Brain (organoid and tissue), 16 donors: ENCODE measurements at places on chromosomes 3 and 15. TPM values are rescaled to one million over a fixed set of nuclear protein-coding genes. Genes with fewer than 3 reads are reported as not detected.

Gene CPLX3
- 2.1 TPM for polyA plus RNA-seq

Gene MYZAP
- polyA plus RNA-seq = 0.51 TPM

Gene RFT1
- 9.1 TPM for polyA plus RNA-seq

Gene ADAMTS17
- 7.1 TPM for polyA plus RNA-seq

Gene EPHB1
- polyA plus RNA-seq = 3.4 TPM

Gene GOLGA8R
- polyA plus RNA-seq = not detected

Gene LTK
- 2.4 TPM for polyA plus RNA-seq

Gene ALDH1L1
- 25.0 TPM for polyA plus RNA-seq

Gene CCDC33
- polyA plus RNA-seq = 0.46 TPM

Gene SLC28A1
- not detected for polyA plus RNA-seq

Gene SNTN
- polyA plus RNA-seq = not detected

Gene CCR8
- not detected for polyA plus RNA-seq

Gene CKMT1B
- polyA plus RNA-seq = 43.7 TPM

Gene ECE2
- polyA plus RNA-seq = 9.5 TPM

Gene LIPH
- not detected for polyA plus RNA-seq

Gene NRG4
- 0.78 TPM for polyA plus RNA-seq

Gene ENTPD3
- 2.6 TPM for polyA plus RNA-seq

Gene SFMBT1
- polyA plus RNA-seq = 5.6 TPM

Gene ZNF620
- 3.5 TPM for polyA plus RNA-seq

Gene NME9
- 1.8 TPM for polyA plus RNA-seq

Gene ZNF621
- polyA plus RNA-seq = 6.9 TPM
